ENCODE measurements at places on chromosomes 5 and 9. TPM values are rescaled to one million over a fixed set of nuclear protein-coding genes. Genes with fewer than 3 reads are reported as not detected.

DNA sequence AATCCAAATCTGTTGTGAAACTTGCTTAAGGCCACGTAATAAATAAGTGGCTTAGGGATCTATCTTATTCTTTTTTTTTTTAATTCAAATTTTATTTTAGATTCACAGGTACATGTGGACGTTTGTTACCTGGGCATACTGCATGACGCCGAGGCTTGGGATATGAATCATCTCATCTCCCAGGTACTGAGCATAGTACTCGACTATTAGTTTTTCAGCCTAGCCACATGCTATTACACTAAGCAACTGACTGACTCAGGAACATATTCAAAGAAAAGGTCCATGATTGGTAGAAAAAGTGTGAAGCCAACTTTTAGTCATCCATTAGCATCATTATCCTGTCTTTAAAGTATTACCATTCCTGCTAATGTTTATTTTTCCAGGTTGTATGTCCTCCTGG is 1103.5 kb upstream of the DMAC1 start:
- DNase-seq, result no peak
- H3K4me1 ChIP-seq, result peaks cover 3% of the 10 kb centered on the region
- no peak overlapping the region for H3K4me3 ChIP-seq
- H3K27ac ChIP-seq, result no peak overlapping the region

GRCh38 chr5:151296478-151296830 is 7.1 kb downstream of the SLC36A3 start:
- H3K27ac ChIP-seq, result no peak overlapping the region
- H3K36me3 ChIP-seq, result no peaks in the 10 kb centered on the region
- no peak overlapping the region for H3K4me3 ChIP-seq
- peaks cover 2% of the 10 kb centered on the region for H3K4me1 ChIP-seq

- peaks cover 4% of the 10 kb centered on the region for H3K4me1 ChIP-seq
- no peaks in the 10 kb centered on the region for H3K27me3 ChIP-seq
- H3K36me3 ChIP-seq, result no peaks in the 10 kb centered on the region
- no peak for DNase-seq
These were observed 43.9 kb downstream of the CRB2 start for GRCh38 chr9:123399803-123400378.

- H3K36me3 ChIP-seq, result no peaks in the 10 kb centered on the region
- H3K4me1 ChIP-seq, result no peaks in the 10 kb centered on the region
- H3K27me3 ChIP-seq, result no peaks in the 10 kb centered on the region
- no peak overlapping the region for H3K4me3 ChIP-seq
These were observed 385.3 kb downstream of the BNC2 start for GRCh38 chr9:16485160-16485559.

DNA sequence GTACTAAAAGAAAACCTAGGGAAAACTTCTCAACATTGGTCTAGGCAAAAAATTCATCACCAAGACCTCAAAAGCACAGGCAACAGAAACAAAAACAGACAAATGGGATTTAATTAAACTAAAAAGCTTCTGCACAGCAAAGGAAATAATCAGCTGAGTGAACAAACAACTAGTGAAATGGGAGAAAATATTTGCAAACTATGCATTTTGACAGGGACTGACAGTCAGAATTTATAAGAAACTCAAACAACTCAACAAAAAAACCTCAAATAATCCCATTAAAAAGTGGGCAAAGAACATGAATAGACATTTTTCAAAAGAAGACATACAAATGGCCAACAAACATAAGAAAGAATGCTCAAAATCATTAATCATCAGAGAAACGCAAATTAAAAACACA is 189.4 kb downstream of the AUH start:
- H3K4me3 ChIP-seq, result no peak overlapping the region
- no peak for DNase-seq
- no peaks in the 10 kb centered on the region for H3K36me3 ChIP-seq
- no peaks in the 10 kb centered on the region for H3K4me1 ChIP-seq

GRCh38 chr5:50800410-50800809 is 134.0 kb downstream of the PARP8 start:
- no peaks in the 10 kb centered on the region for H3K27me3 ChIP-seq
- no peak for DNase-seq
- no peak overlapping the region for H3K4me3 ChIP-seq

DNA sequence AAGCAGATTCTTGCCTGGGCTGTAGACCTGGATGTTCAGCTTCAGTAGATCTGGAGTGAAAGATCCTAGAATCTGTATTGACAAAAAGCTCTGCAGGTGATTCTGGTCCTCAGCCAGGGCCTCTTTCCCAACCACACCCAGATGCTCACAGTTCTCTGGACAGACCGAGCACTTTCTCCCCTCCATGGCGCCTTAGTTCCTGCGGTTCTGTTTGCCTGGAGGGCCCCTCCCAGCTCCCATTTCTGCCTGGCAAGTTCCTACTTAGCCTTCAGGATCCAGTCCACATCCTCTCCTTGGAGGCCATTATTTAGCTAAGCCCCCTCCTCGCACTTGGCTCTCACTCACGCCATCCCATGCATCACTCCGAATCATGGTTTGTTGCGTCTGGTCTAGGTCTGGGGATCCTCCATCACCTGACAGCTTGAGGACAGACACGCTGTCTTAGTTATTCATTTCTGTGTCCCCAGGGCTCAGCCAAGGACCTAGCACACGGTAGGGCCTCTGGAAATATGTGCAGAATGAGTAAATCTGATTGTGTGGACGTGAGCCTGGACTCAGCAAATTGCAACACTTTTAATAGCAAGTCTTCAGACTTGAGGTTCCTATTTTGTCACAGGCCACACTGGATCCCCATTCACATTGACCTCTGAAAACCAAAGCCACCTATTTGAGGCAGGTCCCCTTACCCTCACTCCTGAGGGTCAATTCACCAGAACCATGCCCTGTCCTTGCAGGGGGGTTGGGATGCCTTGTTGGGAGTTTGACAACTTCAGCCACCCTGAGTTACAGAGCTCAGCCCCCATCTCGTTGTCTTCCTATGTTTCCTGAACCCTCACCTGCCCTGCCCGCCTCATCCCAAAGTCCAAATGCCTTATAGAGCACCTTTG is 50.7 kb downstream of the COL15A1 start:
- H3K4me3 ChIP-seq, result no peak overlapping the region
- H3K4me1 ChIP-seq, result no peaks in the 10 kb centered on the region
- no peak overlapping the region for H3K27ac ChIP-seq
- no peaks in the 10 kb centered on the region for H3K36me3 ChIP-seq

GRCh38 chr5:142438573-142438972 is 113.8 kb upstream of the SPRY4 start:
- no peak for DNase-seq
- no peaks in the 10 kb centered on the region for H3K36me3 ChIP-seq
- H3K27me3 ChIP-seq, result no peaks in the 10 kb centered on the region
- H3K27ac ChIP-seq, result peak overlapping the region; percentile 33
- H3K4me3 ChIP-seq, result no peak overlapping the region

DNA sequence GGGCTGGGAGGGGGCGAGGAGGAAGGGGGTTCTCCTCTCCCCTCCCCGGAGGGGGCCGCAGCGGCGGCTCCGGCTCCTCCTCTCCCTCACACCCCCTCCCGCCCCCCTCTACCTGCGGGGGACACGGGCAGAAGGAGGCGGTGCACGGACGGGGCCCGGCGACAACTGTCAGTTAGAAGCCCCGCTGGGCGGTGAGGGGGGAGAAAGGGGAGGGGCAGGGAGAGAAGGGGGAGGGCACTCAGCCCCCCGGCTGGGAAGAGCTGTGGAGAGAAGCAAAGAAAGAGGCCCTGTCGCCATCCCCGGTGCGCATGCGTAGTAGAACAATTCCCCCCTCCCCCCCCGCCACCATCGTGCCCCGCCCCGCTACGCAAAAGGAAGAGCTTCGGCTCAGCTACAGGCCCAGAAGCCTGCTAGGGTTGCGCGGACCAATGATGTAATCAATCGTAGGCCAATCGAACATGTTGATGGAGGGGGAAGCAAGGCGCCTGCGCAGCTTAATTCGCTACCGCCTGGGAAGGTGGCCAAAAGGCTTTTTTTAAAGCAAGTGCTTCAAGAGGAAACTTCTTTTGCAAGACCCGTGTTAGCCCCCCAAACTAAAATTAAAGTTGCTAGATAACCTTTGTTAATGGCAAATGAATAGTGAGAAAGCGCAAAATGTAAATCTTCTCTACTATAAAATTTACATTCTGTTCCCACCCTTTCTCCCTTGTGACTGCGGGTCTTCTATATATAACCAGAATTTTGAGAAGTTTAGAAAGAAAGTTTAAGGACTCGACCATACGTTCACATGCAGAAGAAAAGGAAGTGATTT is 7.0 kb downstream of the RANBP6 start:
- peak overlapping the region; percentile 96 for H3K4me3 ChIP-seq
- DNase-seq, result peak; percentile 100
- no peaks in the 10 kb centered on the region for H3K27me3 ChIP-seq

DNA sequence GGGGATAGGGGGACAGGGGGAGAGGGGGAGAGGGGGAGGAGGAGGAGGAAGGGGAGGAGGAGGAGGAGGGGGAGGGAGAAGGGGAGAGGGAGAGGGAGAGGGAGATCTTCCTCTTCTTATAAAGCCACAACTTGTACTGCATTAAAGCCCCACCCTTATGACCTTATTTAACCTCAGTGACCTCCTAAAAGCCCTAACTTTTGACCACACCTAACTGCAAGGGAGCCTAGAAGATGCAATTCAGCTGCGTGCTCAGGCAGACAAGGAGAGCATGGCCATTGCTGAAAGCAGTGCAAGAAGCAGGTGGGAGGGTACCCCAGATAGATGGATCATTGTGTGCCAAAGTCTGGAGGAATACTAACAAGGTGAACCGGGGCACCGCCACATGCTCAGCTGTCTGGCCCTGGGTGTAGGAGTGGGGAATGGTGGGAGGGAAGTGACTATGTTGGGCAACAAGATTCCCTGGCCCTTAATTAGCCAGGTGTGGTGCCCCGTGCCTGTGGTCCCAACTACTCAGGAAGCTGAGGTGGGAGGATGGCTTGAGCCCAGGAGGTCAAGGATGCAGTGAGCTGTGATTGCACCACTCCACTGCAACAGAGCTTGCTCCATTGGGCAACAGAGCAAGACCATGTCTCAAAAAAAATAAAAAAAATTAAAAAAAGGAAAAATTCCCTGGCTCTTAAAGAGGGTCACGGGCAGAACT is 125.4 kb upstream of the BOD1 start:
- peaks cover 4% of the 10 kb centered on the region for H3K4me1 ChIP-seq
- H3K36me3 ChIP-seq, result no peaks in the 10 kb centered on the region
- H3K4me3 ChIP-seq, result no peak overlapping the region
- no peak for DNase-seq

DNA sequence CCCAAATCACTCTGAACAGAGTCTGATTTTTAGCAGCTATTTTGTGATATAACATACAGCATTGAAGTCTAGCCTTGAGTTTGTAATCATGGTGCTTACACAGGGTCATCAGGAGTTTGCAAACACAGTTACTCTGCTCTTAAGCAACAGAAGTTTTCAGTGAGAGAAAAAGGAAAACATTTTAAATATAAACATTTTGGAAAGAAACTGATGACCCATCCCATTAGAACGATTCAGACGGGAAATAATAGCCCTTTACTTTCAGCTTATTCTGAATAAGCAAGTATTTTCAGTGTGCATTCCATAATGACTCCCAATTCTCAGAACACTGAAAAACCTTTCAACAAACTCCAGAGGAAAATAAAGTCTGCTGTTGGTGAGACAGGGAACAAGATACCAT is 46.7 kb upstream of the TMC1 start:
- H3K27ac ChIP-seq, result no peak overlapping the region
- peaks cover 10% of the 10 kb centered on the region for H3K4me1 ChIP-seq
- H3K27me3 ChIP-seq, result no peaks in the 10 kb centered on the region

DNA sequence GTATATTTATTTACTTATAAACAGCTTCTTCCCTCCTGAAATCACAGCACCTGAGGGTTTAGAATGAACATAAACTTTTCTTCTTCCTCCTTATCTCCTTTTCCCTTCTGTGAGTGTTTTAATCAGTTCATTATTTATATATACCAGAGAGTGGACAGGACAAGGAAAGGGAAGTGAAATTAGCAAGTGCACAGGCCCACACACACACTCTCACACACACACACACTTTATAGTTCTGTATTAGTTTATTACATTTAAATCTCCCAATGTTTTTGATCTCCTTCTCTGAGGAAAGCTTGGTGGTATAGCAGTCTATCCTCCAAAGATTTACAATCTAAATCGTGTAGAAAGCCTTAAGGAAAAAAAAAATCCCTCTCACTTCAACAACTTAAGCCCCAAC is 353.5 kb downstream of the NDUFS4 start:
- DNase-seq, result no peak
- no peaks in the 10 kb centered on the region for H3K4me1 ChIP-seq
- no peak overlapping the region for H3K27ac ChIP-seq
- H3K27me3 ChIP-seq, result no peaks in the 10 kb centered on the region

DNA sequence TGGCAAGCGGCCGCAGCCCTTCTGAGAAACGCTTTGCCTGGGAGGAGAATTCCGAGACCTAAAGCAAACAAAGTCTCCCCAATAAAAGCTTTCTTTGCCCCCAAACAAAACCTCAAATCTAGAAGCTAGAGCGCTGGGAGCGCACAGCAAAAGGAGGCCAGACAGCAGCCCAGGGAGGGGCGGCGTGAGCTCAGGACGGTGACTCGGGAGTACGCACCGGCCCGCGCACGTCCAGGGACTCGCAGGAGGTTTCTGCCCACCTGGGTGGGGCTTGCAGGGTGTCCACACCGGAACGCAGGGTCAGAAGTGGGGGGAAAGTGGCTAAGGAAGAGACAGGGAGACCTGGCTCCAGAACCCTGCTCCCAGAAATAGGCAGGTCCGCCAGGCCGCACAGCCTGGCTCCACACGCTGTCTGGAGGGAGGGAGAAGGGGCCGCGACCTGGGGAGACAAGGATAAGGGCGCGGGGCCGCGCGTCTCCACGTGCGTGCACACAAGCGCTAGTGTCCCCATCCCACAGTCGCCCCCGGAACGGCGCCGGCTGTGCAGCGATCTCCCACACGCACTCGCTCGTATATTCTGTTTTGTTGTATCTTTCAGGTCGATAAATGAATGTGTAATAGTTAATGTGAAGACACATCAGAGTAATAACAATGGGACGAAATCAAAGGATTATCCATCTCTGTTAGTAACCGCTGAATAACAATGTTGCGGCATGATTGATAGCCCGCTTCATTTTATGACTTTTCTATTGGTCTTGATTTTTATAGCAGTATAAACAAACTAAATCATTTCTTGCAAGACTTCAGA is 2.3 kb upstream of the OTP start:
- H3K27ac ChIP-seq, result no peak overlapping the region
- no peaks in the 10 kb centered on the region for H3K27me3 ChIP-seq
- no peaks in the 10 kb centered on the region for H3K4me1 ChIP-seq
- no peaks in the 10 kb centered on the region for H3K36me3 ChIP-seq
- no peak overlapping the region for H3K4me3 ChIP-seq

DNA sequence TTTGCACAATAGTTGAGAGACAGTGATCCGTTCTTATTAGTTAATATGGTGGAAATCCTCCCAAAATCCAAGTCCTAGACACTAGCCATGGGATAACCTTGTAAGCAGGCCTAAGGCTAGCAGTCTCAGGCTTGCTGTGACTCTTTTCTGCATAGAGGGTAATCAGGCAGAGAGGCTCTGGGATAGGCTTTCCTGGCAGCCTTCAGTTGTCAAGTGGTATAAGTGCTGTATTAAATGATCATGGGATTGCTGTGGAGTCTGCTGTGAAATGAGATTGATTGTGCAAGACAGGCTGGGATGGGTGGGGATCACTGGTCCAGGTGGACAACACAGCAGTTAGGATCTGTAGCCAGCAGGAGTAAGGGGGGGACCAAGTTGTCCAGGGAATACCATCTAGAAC is 416.4 kb downstream of the TLE4 start:
- H3K27me3 ChIP-seq, result no peaks in the 10 kb centered on the region
- DNase-seq, result no peak
- H3K4me3 ChIP-seq, result no peak overlapping the region
- no peak overlapping the region for H3K27ac ChIP-seq

TSSK1B gene
- 0.14 TPM for total RNA-seq

CCL21 gene
- total RNA-seq, result 473 TPM

SLC46A2 gene
- total RNA-seq, result 15.6 TPM

FOXB2 gene
- not detected for total RNA-seq

CCNI2 gene
- 0.88 TPM for total RNA-seq

TAF11L2 gene
- not detected for total RNA-seq

ENHO gene
- 0.85 TPM for total RNA-seq

All from lung (tissue), 17 donors.